NCI-H2029 (cell line): ENCODE measurements at places on chromosomes 3 and 15.

DNA sequence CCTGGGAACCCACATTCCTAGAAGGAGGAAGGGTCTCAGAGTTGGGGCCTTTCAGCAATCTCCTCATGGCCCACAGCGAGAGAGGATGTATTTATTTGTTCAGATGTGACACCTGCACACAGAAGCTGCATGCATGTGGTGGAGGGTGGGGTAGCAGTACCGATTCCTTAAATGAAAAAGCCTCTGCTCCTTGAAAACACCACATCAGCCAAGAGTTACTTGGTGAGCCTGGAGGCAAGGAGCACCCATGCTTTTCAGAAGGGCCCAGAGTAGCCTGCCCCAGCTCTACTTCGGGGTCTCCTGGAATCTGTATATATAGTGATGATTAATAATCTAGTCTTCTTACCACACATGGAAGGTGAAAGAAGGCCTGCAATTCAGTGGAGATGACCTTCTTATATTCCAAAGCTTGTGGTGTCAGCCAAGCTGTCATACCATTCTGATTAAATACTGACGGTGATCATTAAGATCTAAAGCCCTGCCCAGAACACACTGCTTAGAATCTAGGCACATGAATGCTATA is 33.5 kb downstream of the SEMA6D start:
- no peak for DNase-seq

DNA sequence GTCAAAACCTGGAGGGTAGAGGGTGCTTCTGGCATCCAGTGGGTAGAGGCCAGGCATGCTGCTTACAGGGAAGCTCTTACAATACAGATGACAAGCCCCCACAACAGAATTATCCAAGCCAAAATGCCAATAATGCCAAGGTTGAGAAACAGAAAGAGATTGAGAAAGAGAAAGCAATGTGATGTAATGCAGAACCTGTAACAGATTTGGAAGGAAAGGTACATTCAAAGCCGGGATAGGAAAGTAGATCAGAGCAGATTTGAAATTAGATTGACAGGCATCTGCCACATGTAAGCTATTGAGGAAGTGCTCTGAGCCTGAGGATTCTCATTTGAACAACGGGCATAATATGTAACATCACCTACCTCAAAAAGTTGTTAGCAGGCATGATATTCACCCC is 157.9 kb downstream of the FHIT start:
- no peak for DNase-seq

- no peak for DNase-seq
These were observed 53.1 kb downstream of the CLDN1 start for GRCh38 chr3:190269101-190269500.

- no peak for DNase-seq
These were observed 62.3 kb downstream of the MEIS2 start for GRCh38 chr15:37037850-37038715.

DNA sequence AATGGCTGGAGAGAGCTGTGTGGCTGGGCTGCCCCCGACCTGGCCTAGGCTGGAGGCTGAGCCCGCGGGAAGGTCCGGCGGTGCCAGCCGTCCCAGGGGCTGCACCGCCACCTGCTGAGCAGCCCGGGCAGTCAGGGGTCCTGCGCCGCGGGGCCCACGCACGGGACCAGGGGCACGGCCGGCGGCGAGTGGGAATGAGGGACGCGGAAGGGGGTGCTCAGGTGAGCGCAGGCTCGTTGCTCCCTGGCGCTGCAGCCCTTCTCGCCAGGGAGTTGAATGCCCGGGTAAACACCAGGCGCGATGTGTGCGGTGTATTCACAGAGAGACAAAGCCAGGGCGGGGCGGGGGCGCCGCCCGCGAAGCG is 666 bp upstream of the SEMA3F start:
- DNase-seq: no peak

- DNase-seq: no peak
These were observed 60.1 kb downstream of the IQSEC1 start for GRCh38 chr3:13013151-13013561.

- no peak for DNase-seq
These were observed 1063.0 kb upstream of the GBE1 start for GRCh38 chr3:82824491-82824890.

GRCh38 chr3:73452729-73453128 is 172.0 kb downstream of the PDZRN3 start:
- DNase-seq: no peak

GRCh38 chr3:55244247-55244646 is 242.9 kb downstream of the WNT5A start:
- peak; percentile 73 for DNase-seq

DNA sequence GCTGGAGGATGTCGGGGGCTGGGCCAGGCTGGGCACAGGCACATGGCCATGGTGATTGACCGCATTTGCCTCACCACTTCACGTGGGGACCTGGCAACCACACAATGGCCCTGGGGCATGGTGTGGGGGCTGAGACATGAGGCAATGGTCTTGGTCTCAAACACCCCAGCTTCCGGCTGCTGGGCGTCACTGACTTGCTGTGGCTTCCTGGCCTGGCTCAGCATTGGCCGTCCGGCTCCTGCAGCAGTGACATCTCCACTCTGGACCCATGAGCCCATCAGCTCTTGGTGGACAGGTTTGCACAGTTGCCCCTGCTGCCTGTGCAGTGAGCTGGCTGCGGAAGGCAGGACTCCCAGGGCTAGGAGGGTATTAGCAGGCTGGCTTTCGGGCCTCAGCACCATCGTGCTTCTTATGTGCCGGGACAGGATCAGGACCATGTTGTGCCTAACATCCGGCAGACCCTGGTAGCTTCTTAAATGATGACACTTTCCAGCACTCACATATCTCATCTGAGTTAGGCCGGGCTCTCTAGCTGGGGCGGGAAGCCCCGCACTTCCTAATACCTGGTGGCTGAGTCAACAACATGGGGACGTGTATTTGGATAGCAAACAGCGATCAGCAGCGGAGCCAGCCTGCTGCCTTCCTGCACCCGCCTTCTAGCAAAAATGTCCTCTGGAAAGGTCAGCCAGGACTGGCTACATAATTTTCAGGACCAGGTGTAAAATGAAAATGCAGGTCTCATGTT is 34.1 kb downstream of the ZNF710 start:
- peak; percentile 37 for DNase-seq

GRCh38 chr3:117600112-117600511 is 890.5 kb downstream of the TUSC7 start:
- DNase-seq: no peak

GRCh38 chr3:194950906-194951628 is 265.4 kb downstream of the FAM43A start:
- no peak for DNase-seq

DNA sequence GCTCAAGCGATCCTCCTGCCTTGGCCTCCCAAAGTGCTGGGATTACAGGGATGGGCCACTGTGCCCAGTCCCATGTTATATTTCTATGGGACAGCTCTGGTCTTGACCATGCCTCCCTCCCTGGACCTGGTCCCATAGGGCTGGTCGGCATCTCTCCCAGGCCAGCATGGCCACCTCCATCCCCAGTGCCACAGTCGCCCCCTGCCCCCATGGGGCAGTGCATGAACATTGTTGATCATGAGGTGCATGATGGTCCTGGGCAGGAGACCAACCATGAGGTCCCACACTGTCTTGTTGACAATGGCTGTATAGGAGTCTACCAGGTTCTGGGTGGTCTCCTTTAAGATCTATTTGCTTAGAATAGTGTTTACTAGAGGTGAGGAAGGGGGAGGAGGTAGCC is 6.5 kb downstream of the RPS17 start:
- no peak for DNase-seq

DNA sequence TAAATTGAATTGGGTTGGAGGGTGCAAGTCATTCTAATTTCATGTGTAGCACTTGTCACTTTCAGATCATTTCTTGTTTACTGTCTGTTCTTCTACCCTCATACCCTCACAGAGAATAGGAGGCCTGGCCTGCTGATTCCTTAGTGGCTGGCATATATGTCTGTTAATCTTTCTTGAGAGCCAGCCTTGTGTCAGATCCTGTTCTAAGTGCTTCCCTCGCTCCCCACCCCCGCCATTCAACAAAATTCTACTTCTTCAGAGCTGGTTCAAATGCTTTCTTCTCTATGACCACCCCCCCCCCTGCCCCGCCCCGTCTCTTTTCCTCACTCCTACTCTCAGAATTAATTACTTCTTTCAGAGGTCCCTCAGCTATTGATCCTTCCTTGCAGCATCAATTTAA is 1.5 kb upstream of the U2SURP start:
- DNase-seq: no peak

GRCh38 chr3:181739628-181740027 is 27.9 kb downstream of the SOX2 start:
- DNase-seq: peak; percentile 69

DNA sequence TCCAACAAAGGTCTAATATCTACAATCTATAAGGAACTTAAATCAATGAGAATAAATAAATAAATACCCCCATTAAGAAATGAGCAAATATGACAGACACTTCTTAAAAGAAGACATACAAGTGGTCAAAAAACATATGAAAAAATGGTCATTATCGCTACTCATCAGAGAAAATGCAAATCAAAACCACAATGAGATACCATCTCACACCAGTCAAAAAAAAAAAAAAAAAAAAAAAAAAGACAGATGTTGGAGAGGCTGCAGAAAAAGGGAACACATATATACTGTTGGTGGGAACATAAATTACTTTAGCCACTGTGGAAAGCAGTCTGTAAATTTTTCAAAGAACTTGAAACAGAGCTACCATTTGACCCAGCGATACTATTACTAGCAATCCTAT is 31.6 kb upstream of the OR5H6 start:
- DNase-seq: no peak

DNA sequence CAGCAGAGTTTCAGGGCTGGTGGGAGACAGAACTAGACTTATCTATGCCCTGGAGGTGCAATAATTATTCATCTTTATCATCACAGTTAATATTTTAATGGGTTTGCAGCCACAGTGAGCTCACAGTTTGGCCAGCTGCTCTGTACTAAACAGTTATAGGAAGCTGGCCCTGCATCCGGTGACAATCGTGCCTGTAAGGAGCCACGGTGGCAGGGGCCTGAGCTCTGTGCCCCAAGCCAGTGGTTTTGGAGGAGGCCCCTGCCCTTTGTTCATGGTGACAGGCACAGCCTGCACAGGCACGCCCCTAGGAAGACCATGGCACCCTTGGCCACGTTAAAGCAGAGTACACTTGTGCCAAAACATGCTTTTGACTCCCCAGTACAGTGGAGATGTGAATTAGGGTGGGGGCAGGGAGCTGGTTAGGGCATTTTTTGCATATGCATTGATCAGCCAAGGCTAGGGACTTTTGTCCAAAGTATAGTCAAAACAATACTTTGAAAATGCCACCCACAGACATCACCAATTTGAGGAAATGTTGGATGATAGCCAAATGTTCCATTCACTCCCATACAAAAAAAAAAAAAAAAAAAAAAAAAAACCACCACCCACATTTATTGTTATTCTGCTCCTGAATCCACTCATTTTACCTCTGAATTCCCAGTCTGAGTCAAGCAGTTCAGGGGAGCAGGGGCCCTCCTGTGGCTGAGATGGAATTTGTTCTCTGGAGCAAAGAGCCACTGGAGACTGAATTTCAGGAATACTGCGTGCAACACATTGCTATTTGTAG is 3.4 kb upstream of the RFTN1 start:
- no peak for DNase-seq

GRCh38 chr15:71687902-71688508 is 122.3 kb upstream of the NR2E3 start:
- DNase-seq: no peak

GRCh38 chr3:107028626-107029025 is 348.6 kb upstream of the CCDC54 start:
- DNase-seq: no peak

GRCh38 chr15:46654993-46655392 is 1020.2 kb downstream of the SQOR start:
- DNase-seq: no peak

DNA sequence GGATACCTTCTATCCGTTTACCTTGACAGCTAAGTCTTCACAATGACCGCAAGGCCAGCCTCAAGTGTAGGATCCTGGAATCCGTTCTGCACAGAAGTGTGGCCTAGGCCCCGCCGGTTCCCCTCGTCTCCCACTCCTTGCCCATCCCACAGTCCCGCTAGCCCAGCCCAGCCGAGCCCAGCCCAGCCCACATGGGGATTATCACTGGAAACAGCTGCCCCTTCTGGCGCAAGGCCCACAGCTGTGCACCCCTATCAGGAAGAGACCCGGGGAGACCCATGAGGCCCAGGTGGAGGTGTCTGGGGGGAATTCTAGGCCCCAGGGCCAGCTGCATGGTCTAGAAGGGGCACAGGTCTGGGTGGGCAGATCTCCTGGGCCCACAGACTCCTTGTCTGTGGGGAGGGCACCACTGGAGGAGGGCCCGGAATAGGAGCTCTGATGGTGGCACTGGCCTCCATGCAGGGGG is 27.9 kb upstream of the KLF13 start:
- no peak for DNase-seq

DNA sequence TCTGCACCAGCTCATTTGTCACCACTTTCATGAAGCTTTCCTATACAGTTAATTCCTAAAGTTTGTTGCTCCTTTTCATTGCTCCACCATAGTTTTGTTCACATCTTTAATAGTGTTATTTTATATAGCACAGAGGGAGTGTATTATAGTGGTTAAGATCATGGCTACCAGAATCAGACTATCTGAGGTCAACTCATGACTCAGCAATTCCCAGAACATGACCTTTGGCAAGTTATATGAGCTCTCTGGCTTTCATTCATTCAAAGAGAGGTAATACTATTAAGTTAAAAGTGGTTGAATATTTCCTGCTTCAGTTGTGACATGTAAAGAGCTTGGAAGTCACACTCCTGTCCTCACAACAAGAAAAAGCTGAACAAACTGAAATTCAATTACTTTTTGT is 1073.5 kb downstream of the NAALADL2 start:
- no peak for DNase-seq

- no peak for DNase-seq
These were observed 43.5 kb upstream of the RAF1 start for GRCh38 chr3:12707449-12707848.

- no peak for DNase-seq
These were observed 3.1 kb upstream of the CDV3 start for GRCh38 chr3:133570139-133570936.

DNA sequence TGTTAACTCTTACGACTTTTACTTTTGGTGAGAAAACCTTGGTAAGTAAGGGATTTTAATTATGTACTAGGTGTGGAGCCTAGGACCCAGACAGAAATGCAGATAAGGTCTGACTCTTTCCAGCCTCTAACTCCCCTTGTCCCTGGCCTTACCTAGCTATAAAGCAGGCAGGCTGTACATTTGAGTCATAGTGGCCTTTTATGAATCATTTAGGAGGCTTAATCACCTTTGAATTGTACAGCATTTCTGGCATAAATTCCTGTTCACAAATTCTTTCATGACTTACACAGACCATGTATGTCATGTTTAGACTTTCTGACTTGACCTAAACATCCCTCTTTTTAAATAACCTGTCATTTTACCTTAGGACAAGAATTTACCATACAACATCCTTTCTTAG is 47.4 kb downstream of the CHCHD4 start:
- DNase-seq: no peak
